Spleen (tissue), 13 donors: ENCODE measurements at places on chromosomes 11 and 22. TPM values are rescaled to one million over a fixed set of nuclear protein-coding genes. Genes with fewer than 3 reads are reported as not detected.
A peak's percentile ranks its signal among the peaks of the same experiment; 100 is the strongest.

KMT2A gene
- 134 TPM for total RNA-seq

MRPL11 gene
- total RNA-seq, result 40.2 TPM

RFPL2 gene
- 0.79 TPM for total RNA-seq

ESAM gene
- total RNA-seq, result 38.7 TPM

OR5P2 gene
- not detected for total RNA-seq

CCDC90B gene
- 37.1 TPM for total RNA-seq

- DNase-seq, result no peak
These were observed 537.9 kb downstream of the NTM start for GRCh38 chr11:131908316-131908715.

DNA sequence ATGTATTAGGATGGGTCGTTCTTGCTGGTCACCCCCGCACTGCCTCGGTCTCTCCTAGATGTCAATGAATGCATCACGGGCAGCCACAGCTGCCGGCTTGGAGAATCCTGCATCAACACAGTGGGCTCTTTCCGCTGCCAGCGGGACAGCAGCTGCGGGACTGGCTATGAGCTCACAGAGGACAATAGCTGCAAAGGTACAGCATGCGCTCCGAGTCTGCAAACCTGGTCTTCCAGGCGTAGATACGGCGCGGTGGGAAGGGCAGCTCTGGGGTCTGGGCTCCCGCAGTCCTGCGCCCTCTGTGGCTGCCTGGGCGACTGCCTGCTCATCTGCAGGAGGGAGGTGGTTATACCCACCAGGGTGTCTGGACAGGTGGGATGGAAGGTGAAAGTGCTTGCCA is 31.0 kb downstream of the FBLN1 start:
- no peak for DNase-seq

- no peak for DNase-seq
These were observed 77.8 kb downstream of the BBOX1 start for GRCh38 chr11:27118371-27118770.

GRCh38 chr11:58613228-58613627 is 9.2 kb upstream of the CNTF start:
- no peak for DNase-seq

DNA sequence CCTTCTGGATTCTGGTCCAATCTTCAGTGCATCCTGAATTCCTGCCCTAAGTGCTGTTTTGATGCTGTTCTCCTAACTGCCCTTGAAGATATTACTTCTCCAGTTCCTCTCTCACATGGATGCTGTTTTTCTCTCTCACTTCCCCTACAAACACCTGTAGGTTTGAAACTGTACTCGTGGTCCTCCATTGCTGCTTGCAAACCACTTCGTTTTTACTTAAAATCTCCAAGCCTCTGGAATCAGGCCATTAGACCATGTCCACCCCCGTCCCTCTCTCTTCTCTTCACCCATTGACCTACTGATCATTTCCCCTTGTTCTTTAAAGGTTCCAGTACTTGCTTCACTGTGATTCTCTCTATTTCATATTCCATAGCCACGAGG is 988.1 kb downstream of the NTM start:
- no peak for DNase-seq

- peak; percentile 43 for DNase-seq
These were observed 344.2 kb downstream of the SHANK2 start for GRCh38 chr11:70908223-70908622.

- no peak for DNase-seq
These were observed 11.1 kb upstream of the SUSD2 start for GRCh38 chr22:24170188-24170587.

DNA sequence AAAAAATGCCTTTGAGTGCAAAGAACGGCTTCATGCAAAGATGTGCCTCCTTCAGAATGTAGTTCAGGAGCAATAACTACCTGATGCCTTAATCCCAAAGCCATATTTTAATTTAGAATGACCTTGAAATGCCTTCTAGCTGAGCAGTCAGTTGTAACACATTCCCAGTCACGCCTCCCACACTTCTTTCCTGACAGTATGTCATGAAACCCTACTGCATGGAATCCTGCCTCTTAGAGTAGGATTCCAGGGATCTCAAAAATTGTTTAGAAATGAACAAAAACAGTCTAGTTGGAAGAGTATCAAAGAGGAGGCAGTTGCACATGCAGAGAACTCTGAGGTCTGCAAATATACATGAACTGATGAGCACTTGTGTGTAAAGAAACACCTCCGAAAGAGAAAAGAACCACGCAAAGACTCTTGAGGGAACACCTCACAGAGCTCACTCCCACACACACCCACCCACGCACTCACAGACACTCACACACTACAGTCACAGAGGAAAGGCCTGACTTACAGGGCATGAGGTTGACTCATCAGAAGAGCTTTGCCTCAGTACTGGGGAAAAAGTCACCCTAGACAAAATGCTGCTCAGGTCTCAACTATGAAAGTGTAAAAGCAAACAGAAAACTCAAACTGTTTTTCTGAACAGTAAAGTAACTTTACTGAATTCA is 77.4 kb downstream of the GGTLC2 start:
- no peak for DNase-seq

- peak; percentile 24 for DNase-seq
These were observed 33.6 kb upstream of the TUB start for GRCh38 chr11:8047382-8047781.

DNA sequence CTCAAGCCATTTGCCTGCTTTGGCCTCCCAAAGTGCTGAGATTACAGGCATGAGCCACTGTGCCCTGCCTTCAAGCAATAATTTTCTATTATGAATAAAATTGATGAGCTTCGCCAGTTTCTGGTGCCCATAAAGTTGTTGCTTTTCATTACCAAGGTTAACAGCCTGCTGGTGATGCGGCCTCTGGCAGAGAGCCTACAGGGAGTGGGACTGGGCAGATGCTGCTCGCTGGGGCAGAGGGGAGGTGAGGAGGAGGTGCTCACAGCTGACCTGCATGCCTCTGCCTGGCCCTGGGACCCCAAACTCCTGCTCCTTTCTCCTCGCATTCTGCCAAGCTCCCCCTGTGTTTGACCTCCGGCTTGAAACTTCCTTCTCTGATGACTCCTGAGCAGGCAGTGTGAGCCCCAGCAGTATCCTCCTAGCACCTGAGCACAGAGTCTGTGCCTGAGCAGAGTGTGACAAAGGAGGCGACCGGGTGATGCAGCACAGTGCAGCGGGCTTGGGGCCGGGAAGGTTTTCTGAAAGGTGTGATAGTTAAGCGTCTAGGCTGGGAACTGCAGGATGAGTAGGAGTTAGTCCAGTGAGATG is 56.1 kb upstream of the B3GAT1 start:
- DNase-seq, result no peak

DNA sequence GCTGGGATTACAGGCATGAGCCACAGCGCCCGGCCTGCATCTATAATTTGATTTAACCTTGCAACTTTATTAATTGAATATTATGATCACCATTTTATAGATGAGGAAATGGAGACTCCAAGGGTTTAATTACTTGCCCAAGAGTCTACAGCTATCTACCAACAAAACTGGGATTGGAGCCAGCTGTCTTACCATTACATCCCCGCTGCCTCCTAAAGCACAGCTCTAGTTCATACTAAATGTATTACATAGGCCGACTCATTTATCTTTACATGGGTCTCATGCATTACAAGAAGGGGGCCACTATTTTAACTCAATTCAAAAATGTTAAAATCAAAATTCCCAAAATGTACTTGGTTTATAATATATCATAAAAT is 14.1 kb upstream of the TMA7B start:
- DNase-seq, result no peak

GRCh38 chr22:41446639-41447434 is at the start of gene TOB2:
Gene TOB2, minus strand, starts transcription at chr22:41446801. Its CDS starts 9,456 bp downstream, at chr22:41437345.
- DNase-seq, result peak; percentile 99

- DNase-seq, result no peak
These were observed 20.1 kb upstream of the SORL1 start for GRCh38 chr11:121431820-121432526.

- DNase-seq, result no peak
These were observed 86.9 kb downstream of the FAM83F start for GRCh38 chr22:40081662-40082061.

GRCh38 chr11:111691741-111692140 is 74.4 kb downstream of the PPP2R1B start:
- DNase-seq, result no peak

- DNase-seq, result no peak
These were observed 765 bp downstream of the ZFPL1 start for GRCh38 chr11:65084598-65085375.

DNA sequence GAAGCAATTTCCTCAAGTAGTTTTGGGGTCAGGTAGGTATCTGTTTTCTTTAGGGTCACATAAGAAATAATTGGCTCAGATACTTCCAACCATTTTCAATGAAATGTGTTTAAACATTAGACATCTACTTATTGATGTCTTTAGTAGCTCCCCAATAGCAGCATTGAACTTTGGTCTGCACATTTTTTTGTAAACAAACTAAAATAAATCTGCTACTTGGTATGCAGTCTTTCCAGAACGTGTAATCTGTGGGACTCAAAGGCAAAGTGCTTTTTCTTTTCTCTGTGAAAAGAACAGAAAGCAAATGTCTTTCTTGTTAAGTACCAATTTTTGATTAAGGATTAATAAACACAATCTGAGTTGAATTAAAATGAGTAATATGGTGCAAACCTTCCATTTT is 13.6 kb downstream of the SLC22A25 start:
- DNase-seq, result no peak

- no peak for DNase-seq
These were observed 77.7 kb downstream of the MAML2 start for GRCh38 chr11:96265220-96265737.

GRCh38 chr11:32081129-32081641 is 9.7 kb upstream of the RCN1 start:
- DNase-seq, result no peak

DNA sequence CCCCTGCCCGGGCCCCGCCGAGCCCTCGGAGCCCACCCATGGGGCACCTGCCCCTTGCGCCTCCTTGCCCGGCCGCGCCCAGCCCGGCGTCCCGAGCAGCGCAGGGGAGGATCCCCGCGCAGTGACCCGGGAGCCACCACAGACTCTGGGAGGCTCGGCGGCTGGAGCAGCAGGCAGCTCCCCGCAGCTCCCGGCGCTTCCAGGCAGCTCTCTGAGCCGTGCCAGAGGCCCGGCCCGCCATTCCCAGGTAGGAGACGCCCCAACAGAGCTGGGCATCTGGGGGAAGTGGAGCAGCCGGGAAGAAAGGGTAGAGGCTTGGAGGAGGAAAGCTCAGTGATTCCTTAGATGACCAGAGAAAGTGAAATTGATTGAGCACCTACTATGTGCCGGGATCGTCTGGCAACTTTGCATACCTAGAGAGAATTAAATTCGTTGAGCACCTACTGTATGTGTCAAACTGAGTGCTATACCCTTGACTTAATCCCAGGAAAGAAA is 670 bp downstream of the RASD2 start:
- no peak for DNase-seq

DNA sequence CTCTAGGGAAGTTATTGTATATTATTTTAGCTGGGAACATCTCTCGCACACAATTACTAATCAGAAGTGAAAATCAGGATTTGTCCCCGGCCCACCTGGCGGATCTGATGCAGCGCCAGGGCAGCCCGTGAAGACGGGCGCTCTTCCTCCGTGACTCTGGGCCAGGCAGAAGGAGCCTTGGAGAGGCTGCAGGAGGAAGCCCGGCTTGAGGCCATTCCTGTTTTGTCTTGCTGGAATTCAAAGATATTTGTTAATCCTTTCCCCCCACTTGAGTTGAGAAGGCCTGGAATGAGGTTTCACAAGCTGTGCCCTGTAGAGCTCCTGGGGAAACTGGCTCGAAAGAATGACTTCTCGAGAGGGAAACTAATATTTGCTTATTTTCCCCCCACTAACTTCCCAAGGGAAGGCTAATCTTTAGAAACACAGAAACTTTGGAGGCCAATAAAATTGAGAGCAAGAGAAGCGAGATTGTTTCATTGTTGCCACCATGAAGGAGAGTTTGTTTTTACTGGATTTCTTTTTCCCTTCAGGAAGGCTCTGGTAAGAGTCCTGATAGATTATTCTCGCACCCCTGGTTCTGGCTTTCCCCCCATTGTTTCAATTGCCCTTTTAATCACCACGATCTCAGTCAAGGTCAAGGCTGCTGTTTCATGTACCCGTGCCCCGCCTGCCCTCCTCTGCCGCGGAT is 92.8 kb upstream of the SEPTIN5 start:
- no peak for DNase-seq

GRCh38 chr11:134425816-134426536 is 13.9 kb upstream of the B3GAT1 start:
- DNase-seq, result peak; percentile 30
